ENCODE measurements at places on chromosomes 1 and 21. TPM values are rescaled to one million over a fixed set of nuclear protein-coding genes. Genes with fewer than 3 reads are reported as not detected.

GRCh38 chr1:228530951-228531731 is 44.0 kb downstream of the RNF187 start:
- no peak for DNase-seq

DNA sequence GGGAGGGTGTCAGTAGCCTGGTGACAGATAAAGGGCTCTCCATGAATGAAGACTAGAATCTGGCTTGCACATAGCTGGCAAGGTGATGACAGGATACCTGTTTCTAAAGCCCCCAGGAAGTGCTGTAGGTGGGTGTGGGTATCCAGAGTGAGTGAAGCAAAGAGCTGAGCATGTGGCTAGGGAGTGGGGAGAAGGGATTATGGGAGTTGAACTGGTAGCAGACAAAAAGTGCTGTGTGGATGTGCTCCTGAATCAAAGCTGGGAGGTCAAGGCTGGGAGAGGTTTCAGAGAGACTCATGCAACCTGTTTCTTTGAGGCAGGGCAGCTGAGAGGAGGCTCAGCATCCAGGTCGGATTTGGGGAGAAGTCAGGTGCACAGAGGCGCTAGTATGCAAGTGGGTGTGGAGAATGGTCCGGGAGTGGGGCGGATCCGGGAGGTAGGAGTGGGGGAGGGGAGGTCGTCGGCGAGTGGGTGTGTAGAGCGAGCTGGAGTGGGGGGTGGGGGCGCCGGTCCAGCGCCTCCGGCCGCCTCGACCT is 600 bp downstream of the ASTN1 start:
- DNase-seq = no peak

GRCh38 chr1:200972985-200973742 is 50.4 kb downstream of the KIF21B start:
- DNase-seq = no peak

- DNase-seq = no peak
Observed at GRCh38 chr1:42214447-42214871, 49.9 kb upstream of the GUCA2A start.

- DNase-seq = no peak
Observed at GRCh38 chr1:97209381-97209957, 487.9 kb downstream of the PTBP2 start.

DNA sequence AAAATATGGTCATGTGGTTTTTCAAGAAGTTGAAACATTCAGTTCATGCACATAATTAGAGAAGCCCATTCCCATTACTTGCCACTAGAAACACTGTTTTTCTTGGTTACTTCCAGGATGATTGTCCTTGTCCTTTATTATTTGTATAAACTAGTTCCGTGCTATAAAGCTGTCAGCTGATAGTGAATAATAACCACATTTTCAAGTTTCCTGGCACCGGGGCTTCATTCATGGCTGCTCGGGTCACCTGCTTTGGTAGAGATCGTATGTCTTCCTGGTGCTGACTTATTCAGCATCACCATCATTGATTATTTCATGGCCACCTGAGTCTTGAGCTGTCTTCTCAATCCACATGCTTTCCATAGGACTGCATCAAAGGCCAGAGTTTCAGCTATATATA is 62.9 kb upstream of the ZNF326 start:
- no peak for DNase-seq

GRCh38 chr21:38478782-38479181 is 19.5 kb downstream of the ERG start:
- DNase-seq = peak; percentile 20

DNA sequence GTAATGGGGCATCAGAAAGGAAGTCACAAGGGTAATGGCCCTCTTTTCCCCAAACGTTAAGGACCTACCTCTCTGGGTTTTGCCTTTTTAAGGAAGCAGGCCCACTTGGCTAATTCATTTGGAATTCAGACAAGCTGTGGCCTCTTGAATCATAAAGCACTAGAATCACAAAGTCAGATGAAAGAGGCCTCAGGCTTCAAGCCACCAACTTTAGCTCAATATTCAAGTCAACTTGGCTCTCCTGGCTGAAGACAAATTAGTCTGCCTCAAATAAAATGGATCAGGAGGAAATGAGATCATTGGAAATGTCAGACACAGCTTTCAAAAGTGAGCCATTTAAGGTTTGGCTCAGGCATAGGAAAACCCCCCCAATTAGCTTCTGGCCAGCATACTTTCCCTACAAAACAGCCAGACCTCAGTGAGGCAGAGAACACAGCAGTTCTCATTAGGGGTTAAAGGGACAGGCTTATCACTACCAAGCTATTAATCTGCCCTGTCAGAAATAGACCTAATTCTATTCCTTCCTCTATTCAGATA is 34.3 kb downstream of the SLC35D1 start:
- no peak for DNase-seq

DNA sequence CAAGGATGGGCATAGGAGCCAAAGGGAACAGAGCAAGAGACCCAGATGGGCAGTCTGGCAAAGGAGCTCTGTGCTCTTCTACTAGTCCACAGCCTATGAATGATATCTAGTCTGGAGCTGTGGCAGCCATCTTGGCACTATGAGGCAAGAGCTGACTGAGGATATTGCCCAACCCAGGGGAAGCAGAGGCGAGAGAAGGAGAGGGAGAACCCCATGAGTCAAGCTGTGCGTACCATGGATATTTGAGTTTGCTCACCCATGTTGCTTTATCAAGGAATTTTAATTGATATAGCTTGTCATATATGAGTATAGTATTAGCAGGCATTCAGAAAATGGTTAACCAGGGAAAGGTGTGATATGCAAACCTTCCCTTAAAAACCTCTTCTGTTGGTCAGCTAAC is 420.9 kb downstream of the PRDM2 start:
- DNase-seq = no peak

DNA sequence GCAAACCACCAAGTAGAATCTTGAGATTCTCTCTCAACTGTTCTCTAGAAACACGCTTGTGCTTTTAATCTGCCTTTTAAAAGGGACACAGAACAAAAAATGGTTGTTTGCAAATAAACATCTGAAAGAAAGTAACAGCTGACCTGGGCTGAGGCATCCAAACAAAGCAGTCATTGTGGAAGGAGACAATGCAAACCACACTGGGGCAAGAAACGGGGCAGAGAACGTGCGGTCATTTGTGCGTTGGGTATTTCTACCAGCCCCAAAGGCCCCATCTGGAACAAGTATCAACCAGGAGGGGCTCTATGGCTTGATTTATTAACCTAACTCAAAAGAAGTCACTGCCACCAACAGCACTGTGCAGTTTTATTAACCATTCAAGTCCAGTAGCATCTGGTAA is 6.0 kb downstream of the STMN1 start:
- DNase-seq = no peak

Gene PLEKHA6
- total RNA-seq = 0.80 TPM

Gene TTLL10
- total RNA-seq = not detected

Gene FRRS1
- total RNA-seq = 0.77 TPM

Gene DCST1
- total RNA-seq = 0.14 TPM

Gene HSD11B1
- 23.9 TPM for total RNA-seq

Gene OR2AK2
- not detected for total RNA-seq

Gene AHCYL1
- 92.3 TPM for total RNA-seq

Gene DNAJC6
- 3.2 TPM for total RNA-seq
